ENCODE measurements at places on chromosomes 16 and 17. TPM values are rescaled to one million over a fixed set of nuclear protein-coding genes. Genes with fewer than 3 reads are reported as not detected.
A peak's percentile ranks its signal among the peaks of the same experiment; 100 is the strongest.

ZNF785 gene
- 25.2 TPM for total RNA-seq

PITPNM3 gene
- 5.8 TPM for total RNA-seq

DNA sequence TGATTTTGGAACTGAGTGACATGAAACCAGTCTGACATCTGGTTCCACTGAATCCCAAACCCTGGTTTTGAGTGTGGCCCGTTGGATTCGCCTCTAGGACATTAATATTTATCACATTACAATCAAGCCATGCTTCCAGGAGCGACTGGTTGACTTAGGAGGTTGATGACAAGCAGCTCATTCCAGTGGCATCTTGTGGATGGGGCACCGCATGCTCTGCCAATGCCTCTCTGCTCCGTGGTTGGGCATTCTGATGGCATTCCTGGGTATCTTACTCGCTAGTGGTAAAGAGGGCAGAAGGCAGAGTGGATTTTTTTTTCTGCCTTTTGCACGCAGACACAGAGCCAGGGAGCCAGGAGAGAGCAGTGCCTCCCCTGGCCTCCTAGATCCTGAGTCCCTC is 31.4 kb downstream of the CACNG4 start:
- DNase-seq: no peak

- peak; percentile 88 for DNase-seq
Measured at GRCh38 chr17:8118769-8119580, 661 bp upstream of the ALOXE3 start.

DNA sequence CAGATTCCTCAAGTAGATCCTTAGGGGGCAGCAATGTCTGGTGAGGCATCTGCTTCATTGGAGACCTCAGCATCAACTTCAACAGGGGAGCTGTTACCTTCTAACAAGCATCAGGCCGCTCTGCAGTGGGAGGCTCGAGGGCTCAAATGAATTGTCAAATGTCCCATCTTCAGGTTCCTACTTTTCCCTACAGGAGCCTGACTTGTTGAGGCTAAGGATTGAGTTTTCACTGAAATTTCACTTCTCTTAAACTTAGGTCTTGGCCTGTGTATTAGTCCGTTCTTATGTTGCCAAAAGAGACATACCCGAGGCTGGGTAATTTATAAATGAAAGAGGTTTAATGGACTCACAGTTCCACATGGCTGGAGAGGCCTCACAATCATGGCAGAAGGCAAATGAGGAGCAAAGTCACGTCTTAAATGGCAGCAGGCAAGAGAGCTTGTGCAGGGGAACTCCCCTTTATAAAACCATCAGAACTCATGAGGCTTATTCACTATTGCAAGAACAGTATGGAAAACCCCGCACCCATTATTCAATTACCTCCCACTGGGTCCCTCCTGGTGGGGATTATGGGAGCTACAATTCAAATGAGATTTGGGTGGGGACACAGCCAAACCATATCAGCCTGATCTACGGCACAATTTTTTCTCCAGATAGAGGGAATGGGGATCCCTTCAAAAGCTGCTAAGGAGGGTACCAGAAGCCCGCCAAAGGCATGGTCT is 5.1 kb upstream of the CD300LD start:
- DNase-seq: no peak

DNA sequence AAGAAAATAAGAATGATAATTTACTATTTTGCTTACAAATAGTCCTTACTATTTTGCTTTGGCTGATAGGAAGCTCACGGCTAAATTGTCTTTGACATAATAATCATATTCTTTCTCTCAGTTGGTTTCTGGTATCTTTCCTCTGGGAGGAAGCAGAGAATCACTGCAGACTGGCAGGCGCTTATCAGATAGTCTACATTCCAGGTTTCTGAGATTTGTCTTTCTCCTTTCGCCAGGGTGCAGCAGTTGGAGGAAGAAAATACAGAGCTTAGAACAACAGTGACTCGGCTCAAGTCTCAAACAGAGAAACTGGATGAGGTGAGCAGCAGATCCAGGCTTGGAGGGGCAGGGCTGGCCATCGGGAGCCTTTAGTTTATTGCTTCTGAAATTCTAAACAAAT is 136.1 kb downstream of the RAB11FIP4 start:
- no peak for DNase-seq
